ENCODE measurements at places on chromosomes 4 and X.
A peak's percentile ranks its signal among the peaks of the same experiment; 100 is the strongest.

DNA sequence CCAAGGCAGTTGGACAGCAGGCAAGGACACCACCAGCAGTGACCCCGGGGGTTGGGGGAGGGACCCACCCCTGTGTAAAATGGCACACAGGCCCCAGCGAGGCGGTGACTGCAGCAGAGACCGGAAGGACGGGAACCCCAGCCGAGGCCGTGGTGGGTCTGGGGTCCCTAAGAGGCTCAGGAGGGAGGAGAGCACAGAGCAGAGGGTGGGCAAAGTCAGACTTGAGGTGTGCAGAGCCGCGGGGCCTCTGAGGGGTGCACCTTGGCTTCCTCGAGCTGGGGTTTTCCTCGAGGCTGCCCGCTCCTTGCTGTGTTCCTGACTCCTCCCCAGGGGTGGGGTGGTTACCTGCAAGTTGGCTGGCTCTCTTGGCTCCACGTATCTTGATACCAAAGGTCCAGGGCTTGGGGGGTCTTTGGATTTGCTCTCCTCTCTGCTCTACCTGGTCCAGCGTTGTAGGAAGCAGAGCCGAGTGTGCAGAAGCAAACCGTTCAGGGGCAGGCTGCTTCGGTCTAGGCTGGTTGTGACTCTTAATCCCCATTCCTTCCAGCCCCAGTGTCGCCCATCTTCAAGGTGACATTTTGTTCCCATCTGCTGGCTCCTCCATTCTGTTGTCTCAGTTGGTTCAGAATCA, 37.9 kb upstream of the SORCS2 start:
- no peak for DNase-seq

DNA sequence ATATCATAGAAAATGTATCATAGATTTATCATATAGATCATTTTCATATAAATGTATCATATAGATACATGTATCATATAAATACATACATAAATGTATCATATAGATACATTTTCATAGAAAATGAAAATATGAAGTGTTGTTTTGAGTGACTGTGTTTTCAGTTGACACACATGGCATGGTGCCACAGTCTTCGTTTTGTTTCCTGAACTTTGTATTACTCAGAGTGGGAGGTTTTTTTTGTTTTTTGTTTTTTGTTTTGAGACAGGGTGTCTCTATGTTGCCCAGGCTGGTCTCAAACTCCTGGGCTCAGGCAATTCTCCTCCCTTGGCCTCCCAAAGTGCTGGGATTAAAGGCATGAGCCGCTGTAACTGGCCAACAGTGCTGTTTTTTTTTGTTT, 3.9 kb downstream of the RBM10 start:
- no peak for DNase-seq

- DNase-seq = no peak
Observed at GRCh38 chr4:168736860-168737805, 240.3 kb downstream of the PALLD start.

DNA sequence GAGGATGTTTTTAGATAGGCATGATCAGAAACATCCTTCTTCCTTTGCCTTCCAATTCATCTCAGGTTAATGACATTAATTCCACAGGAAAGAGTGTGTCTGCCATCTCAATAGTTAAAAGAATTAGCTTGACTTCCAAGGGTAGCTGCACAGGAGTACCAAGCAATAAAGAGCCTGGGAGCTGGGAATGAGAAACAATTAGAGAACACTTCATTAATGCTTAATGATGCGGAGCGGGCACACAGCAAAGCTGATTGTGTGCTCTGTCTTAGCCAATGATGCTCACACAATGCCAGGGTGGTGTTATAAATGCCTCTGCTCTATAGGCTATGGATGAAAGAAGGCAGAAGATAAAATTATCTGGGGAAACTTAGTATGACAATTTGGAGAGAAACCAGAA, 1052.5 kb upstream of the LCORL start:
- no peak for DNase-seq

DNA sequence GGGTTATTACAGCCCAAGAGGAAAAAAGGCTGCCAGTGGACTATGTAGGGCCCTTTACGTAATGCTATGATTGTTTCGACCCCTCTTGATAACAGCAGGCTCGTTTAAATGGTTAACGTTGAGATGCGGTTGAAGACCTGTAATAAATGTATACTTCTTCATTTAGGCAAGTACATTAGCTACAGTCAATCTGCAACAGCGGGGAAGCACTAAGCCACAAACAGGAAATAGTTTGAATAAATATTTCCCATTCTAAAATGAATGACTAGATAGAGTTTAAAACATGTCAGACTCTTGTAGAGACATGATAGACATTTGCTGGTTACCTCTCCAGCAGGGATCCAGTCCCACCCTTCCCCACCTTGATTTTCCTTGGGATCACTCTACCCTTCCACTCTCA, 38.1 kb upstream of the STIM2 start:
- no peak for DNase-seq

DNA sequence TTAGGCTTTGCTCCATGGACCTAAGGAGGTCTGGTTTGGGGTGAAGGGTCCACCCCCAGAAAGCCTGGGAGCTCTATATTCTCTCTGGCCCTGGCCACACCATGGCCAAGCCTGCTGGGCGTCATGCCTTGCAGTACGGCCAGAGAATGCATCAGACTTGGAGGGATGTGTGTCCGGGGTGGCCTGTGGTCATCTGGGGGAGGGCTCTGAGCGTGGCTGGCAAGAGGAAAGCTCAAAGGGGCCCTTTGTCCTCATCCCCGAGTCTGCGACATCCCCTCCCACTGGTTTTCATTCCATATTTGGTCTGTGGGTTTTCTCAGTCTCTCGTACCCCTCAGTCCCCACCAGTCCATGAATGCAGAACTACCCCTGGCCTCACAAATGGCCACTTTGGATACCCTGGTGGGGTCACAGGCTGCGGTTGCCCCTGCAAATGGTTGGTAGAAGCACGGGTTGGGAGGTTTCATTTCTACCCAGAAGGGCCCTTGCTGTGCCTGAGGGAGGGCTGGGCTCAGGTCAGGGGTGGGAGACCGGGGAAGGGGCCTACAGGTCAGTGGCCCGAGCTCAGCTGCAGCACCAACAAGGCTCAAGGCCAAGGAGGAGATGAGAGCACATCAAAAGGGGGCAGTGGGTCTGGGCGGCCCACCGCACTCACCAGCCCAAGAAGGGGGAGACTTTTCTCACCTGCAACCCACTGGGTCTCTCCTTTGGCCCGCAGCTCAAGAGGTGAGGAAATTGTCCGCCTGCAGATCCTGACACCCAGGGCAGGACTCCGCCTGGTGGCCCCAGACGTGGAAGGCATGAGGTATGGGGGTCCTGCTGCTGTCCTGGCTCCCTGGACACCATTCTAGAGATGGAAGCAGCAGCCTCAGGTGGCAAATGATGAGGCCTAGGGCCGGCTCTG, 30.2 kb downstream of the ZNF185 start:
- DNase-seq = no peak

- no peak for DNase-seq
Observed at GRCh38 chr4:163274861-163275260, 57.5 kb downstream of the NPY1R start.

DNA sequence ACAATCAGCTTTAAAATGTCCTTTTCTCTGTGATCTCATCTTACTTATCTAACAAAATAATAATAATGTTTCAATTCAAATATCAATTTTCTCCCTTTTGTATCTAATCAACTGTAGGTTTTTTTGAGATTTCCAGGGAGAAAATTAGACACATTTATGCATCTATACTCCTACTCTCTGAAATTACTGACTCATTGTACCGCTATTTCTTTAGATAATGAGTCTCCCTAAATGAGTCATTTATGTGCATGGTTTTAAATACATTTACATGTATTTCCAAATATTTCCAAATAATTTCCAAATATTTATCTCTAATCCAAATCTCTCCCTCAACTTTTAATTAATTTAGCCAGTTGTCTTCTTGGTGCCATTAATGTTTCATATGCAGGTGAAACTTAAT, 621.0 kb downstream of the TECRL start:
- DNase-seq = no peak

DNA sequence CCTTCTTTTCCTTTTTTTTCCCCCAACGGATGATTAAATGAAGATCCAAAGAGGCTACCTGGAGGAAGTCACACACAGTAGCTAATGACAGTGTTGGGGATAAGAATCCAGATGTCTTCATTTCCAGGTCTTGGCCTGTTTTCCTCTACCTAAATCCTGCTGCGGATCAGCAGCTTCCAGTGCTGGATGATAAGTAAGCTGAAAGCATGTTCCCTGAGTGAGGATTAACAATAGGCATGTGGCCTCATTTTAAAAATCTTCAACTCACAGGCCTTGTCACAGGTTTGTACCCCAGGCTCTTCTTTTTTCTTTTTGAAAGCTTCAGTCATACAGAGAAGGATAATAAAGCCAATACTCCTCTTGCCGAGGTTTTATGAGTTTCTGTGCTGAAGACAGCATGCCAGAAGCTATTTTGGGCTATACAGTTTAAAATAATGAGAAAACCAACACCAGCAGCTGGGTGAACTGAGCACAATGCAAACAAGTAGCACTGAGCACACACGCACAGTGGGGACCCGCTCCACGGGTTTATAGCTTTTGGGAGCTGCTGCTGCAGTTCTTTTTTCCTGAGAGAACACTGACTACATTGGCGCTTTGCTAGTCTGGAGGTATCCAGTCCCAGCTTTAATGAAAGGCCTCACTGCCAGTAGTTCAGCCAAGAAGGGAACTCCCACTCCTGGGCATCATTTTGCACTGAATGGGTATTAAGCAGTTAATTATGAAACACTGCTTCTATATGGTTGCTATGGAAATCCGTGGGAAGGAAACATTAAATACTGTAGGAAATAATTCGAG, 184.2 kb upstream of the CTSO start:
- DNase-seq = no peak

GRCh38 chr4:2694691-2695090, 61.4 kb downstream of the TNIP2 start:
- DNase-seq = no peak

GRCh38 chrX:129996120-129996519, 13.7 kb downstream of the BCORL1 start:
- DNase-seq = no peak

GRCh38 chr4:656436-657337, 17.4 kb downstream of the ATP5ME start:
- no peak for DNase-seq

DNA sequence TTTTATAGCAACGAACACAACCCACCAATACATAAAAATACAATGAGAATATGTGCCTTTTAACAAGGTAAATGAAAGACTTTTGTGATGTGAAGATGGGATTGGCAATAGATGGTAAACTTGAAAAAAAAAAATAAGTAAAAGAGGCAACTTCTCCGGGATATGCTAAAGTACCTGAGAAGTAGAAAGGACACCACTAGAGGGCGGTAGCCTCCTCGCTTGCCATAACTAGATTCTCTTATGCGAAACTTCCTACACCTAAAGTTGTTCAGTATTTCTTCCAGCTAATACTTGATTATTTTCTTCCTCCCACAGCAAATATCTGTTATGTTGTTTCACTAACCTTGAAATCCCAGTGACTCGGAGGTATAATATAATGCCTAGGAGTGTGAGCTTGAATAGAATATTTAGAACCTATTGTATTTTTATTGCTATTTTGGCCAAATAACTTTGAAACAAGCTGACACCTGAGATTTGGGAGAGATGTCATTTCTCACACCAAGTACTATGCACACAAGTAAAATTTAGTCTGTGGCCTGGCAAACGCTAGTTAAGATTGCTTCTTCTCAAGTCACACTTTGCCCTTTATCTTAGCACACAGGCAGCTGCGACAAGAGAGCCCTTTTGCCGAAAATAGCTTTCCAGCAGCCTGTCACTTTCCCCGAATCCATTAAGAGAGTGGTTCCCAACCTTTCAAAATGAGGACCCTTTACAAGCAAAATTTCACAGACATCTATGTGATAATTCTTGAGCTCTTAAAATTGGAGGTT, 44.9 kb upstream of the PDLIM5 start:
- peak; percentile 18 for DNase-seq

DNA sequence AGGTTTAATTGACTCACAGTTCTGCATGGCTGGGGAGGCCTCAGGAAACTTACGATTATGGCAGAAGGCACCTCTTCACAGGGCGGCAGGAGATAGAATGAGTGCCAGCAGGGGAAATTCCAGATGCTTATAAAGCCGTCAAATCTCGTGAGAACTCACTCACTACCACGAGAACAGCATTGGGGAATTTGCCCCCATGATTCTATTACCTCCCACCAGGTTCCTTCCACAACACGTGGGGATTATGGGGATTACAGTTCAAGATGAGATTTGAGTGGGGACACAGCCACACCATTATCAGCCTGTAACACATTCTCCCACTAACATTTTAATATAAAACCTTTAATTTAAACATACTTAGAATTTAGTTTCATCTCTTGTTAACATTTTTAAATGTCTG, 144.7 kb upstream of the SMIM10 start:
- no peak for DNase-seq

DNA sequence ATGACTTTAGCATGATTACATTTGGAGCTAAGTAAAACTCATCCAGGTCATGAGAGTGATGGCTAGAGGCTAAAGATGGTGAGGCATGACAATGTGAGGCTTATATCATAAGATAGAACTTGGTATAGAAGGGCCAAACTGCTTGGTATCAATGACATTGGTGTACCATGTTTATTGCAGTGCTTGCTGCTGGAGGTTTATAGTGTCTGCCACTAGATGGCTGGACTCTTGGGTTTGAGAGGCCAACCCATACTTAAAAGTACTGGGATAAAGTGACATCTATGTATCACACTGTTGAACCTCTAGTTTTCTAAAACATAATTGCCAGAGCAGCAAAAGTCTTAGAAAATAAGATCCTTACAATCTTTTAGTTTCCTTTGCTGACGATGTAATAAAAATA, 83.0 kb upstream of the TACR3 start:
- DNase-seq = no peak

- no peak for DNase-seq
Observed at GRCh38 chr4:153045111-153045982, 109.2 kb downstream of the FHDC1 start.

- no peak for DNase-seq
Observed at GRCh38 chr4:100190643-100191600, 654 bp upstream of the DDIT4L start.

DNA sequence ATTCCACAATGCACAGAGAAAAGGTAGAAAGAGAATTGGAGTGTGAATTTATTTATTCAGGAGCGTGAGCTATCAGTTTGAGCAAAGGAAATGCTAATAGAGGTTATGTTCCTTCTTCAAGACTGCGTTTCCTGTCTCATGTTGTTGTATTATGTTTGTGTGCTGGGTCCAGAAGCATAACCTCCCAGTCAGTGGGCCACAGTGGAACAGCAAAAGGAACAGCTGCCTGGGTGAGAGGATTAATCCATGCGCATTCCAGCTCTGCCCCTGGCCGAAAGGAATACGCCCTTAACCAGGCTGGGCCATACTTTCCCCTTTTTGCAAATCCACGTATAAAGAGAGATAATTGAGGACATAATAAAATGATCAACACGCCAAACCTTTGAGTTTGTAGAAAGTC, 32.4 kb upstream of the ARX start:
- DNase-seq = no peak

- DNase-seq = no peak
Observed at GRCh38 chr4:69167300-69167699, 47.2 kb downstream of the UGT2B11 start.
